ENCODE measurements at places on chromosomes 4 and X.

- no peak for DNase-seq
Observed at GRCh38 chrX:111260451-111260850, 9.8 kb downstream of the CAPN6 start.

DNA sequence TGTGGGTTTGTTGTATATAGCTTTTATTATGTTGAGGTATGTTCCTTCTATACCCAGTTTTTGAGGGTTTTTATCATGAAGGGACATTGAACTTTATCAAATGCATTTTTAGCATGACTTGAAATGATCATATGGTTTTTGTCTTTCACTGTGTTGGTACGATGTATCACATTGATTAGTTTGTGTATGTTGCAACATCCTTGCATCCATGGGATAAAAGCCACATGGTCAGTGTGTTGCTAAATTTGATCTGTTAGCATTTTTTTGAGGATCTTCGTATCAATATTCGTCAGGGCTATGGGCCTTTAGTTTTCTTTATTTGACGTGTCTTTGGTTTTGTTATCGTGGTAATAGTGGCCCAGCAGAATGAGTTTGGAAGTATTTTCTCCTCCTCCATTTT lies 11.3 kb upstream of the BLTP1 start:
- no peak for DNase-seq

DNA sequence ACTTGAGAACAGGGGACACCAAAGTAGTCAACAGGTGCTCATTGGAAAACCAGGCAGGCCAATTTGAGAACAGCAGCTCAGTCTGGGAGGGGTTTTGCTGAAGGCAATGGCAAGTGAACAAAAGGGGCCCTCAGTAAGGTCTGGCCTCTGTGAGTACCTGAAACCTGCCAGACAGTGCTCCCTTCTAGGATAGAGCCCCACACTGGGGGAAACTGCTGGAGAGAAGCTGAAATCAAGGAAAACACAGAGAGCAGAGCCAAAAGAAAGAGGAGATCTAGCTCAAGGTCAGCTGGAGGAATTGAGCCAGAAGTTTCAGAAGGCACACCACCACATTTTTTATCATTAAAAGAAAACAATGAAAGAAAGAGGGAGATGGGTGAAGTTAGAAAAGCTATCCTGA lies 28.2 kb downstream of the PNMA6E start:
- no peak for DNase-seq

GRCh38 chr4:3235581-3235980 lies 13.4 kb upstream of the MSANTD1 start:
- DNase-seq: no peak

DNA sequence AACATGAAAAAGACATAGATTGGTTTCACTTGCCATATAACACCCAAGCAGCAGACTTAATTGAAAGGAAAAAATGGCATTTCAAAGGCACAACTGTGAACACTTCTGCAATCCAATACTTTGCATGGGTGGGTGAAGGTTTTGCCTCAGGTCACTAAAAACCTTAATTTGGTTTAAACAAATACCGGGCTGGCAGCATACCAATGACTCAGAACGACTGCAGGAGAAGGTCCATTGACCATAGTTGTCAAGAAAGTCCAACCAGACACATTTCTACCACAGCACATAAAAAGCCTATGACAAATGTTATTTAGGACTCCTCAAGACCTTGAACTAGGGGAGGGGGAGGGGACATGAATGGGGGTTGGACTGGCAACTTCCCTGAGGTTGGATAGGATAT lies 183.6 kb upstream of the TRPC5 start:
- DNase-seq: no peak
